ENCODE measurements at places on chromosomes 4 and X.
A peak's percentile ranks its signal among the peaks of the same experiment; 100 is the strongest.

DNA sequence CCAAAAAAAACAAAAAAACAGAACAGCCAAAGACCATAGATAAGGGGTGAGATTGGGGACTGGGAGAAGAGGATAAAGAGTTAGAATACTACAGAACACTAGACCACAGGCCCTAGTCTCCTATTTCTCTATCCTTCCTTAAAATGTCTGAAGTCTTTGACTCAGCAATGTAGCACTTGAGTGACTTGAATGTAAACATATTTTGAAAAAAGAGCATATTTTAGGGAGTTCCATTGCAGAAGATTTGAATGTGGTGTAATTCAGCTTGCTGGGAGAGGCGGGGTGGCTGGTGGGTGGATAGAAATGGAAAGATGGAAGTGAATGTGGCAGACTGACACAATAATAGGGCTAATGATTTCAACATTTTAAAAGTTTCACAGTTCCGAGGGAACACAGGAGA is 144.9 kb downstream of the CHIC2 start:
- no peak for DNase-seq

DNA sequence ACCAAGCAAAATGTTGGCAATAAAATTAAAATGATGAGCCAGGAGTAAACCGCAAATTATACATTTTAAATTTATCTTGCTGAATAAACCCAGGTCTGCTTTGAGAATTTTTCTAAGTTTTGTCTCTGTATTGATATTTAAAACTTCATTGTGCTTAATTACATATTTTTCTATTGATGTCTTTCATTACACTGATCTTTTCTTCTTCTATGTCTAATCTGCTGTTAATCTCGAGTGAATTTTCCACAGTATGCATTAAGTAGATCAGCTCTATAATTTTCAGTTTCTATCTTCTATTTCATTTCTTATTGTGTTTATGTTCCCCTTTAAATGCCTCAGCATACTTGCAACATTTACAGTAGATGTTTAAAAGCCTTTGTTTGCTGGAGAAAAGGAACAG is 918.7 kb downstream of the FAT4 start:
- no peak for DNase-seq

DNA sequence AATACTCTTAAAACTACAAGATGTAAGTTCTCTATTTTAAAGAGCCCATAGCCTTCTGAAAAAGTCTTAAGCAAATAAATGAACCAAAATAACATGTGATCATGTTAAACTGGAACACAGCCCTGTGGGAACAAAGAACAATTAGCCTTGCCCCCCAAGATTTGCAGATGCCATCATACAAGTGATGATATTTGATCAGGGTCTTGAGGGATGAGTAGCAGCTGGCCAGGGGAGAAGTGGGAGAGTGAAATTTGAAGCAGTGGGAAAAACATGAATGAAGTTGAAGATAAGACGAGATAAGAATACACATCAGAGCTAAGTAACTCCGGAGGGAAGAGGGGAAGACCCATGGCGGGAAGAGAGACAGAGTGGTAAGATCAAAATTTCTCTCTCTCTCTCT is 450.1 kb upstream of the FTHL17 start:
- no peak for DNase-seq

- no peak for DNase-seq
Observed at GRCh38 chrX:145630806-145631435, 186.7 kb upstream of the SLITRK2 start.

DNA sequence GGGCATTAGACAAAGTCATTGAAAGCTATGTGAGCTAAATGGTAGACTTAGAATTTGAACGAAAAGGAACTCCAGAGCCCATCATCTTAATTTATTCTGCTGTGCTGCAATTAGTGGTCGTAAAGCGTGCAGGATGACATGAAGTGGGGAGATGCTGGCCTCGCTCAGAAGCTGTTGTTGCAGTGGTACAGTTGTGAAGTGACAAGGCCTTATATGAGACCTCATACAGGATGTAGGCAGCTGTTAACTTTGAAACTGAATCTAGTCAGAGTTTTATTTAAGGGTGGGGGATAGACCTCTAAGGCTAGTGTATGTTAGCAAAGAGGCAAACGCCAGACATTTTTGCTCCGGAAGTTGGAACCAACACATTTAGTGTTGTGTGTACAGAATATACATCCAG is 13.4 kb downstream of the KLF3 start:
- DNase-seq, result no peak

DNA sequence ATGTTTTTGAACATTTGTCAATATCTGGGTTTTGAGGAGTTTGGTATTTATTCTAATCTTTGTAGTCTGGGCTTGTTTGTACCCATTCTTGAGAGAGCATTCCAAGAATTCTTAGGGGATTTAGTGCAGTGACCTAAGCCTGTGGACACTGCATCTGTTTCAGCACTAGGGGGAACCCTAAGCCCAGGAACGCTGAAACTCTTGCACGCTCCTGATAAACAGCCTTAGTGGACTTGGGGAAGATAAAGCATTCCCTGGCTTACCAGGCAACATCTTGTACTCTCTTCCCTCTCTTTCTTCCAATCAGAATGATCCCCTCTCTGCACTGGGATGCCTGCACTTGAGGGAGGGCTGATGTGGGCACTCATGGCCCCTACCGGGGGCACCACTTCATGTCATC is 654.9 kb upstream of the HTR2C start:
- peak; percentile 11 for DNase-seq

- no peak for DNase-seq
Observed at GRCh38 chr4:68654946-68655721, 15.3 kb downstream of the UGT2B15 start.

DNA sequence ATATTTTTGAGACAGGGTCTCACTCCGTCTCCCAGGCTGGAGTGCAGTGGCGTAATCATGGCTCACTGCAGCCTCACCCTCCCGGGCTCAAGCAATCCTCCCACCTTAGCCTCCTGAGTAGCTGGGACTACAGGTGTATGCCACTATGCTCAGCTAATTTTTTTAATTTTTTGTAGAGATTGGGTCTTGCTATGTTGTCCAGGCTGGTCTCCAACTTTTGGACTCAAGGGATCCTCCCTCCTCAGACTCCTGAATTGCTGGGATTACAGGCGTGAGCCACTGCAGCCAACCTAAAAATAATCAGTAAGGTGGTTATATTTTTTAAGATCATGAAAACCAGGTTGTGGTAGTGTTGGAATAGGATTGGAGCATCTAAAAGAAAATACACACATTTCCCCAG is 38.1 kb downstream of the TMEM156 start:
- no peak for DNase-seq

DNA sequence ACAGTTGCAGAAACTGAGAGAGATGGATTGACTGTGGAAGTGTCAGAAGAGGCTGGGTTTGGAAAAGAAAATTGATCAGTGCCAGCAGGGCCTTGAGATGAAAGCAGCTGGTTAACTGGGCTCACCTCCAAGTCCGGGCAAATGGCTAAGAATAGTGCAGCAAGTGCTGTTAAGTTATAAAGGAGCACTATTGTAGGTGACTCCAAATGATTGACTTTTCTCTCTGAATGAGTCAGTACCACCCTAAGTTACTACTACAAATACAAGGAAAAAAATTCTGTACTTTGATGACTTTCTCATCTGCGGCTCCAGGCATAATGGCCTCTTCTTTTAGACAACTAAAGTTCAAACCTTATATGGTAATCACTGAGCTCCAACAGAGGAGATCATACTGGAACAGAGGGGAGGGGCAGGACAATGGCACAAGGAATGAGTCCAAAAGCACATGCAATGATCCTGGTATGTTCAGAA is 733.4 kb upstream of the INTU start:
- DNase-seq, result no peak

DNA sequence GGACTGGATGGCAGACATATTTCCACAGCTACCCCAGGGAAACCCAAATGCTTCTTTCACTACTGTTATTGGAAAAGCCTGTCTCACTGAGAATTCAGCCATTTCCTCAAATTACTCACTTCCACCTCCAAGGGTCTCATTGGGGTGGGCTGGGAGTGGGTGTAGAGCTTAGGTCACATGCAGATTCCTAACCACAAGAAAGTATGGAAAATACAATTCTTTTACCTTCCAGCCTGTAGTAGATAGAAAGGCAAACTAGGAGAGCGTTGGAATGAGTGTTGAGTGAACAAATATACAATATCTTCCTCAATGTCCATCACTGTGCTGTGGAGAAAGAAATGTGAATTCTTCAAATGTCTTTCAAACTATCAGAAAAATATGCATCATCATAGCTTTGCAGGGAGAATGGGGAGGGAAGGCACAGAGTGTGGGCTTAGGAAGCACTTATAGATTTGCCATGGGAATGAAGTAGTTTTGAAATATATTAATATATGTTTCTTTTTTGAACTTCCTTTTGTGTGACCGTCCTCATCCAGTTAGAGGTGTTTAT is 245.3 kb upstream of the JADE1 start:
- no peak for DNase-seq

GRCh38 chr4:54449999-54450398 is 207.8 kb upstream of the KIT start:
- no peak for DNase-seq

DNA sequence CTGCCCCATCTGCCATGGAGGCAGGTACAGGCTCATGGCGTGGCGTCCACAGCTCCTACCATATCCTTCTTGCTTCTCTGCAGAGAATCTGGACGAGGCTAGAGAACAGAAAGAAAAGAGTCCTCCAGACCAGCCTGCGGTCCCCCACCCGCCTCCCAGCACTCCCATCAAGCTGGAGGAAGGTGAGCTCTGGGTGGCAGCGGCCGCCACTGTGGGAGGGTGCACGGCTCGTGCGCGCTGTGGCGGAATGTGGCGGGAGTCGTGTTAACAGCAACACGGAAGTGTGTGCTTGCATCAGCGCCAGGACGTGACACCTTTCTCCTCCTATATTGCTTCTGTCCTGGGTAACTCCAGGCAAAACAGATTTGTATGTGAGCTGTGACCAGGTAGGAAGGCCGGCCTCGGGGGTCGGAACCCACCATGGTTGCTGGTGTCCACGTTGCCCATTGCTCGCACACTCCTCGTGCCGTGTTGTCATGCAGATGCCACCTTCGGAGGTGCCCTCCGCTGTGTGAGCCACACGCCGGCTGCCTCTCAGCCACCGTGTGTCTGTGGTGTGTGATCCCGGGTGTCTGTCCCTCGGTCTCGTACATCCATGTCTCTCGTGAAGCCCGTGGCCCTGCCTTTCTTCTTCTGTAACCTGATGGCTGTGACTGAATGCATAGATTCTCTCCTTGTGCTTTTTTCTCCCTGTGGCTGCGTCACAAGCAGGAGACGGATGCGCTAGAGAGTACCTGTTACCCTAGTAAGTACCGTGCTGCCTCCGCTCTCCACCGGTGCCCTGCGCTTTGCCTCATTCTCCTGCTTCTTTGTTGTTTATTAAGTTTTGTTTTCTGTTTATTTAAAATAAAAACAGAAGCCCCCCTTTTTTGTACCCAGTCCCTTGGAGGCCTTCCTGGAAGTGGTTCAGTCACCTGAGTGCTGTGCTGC is 37.0 kb downstream of the NOP14 start:
- DNase-seq, result no peak

Data from G401 (cell line).